ENCODE measurements at places on chromosomes 13 and 19. TPM values are rescaled to one million over a fixed set of nuclear protein-coding genes. Genes with fewer than 3 reads are reported as not detected.
A peak's percentile ranks its signal among the peaks of the same experiment; 100 is the strongest.

The GPC6 gene
- under 0.01 TPM for total RNA-seq

The OSCAR gene
- total RNA-seq: under 0.01 TPM

The ICAM3 gene
- total RNA-seq: 8.7 TPM

The POMP gene
- total RNA-seq: 63.7 TPM

The TMEM147 gene
- 51.4 TPM for total RNA-seq

DNA sequence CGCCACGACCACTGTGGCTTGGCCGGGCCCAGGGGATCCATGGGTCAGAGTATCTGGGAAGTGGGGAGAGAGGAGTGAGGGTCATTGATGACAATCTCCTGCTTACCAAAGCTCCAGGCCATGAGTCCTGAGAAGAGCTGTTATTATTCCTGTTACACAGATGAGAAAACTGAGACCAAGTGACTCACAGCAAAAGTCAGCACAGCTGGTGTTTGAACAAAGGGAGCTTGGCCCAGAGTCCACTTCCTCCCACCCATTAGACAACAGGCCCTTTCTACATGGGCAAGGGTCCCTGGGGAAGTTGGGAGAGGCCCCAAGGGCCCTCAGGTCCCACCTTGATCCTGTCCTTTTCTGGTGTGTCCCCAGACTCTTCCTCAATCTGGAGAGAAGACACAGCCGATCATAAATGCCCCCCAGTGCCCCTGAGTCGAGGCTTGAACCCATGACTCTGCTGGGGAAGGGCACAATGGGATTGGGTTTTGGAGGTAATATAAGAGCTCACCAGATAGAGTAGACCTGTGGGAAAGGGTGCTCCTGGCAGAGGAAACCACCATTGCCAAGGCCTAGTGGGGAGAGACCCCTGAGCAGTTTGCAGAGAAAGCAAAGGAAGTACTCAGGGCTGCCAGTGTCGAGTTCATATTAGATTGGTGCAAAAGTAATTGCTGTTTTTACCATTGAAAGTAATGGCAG lies 6.8 kb downstream of the FUT6 start:
- no peak for DNase-seq

GRCh38 chr13:97221466-97221865 lies 667 bp upstream of the MBNL2 start:
- no peak for DNase-seq

- DNase-seq: no peak
Measured at GRCh38 chr13:61110732-61111131, 304.9 kb downstream of the PCDH20 start.

GRCh38 chr19:7394731-7395359 lies 46.1 kb downstream of the ARHGEF18 start:
- peak; percentile 93 for DNase-seq

DNA sequence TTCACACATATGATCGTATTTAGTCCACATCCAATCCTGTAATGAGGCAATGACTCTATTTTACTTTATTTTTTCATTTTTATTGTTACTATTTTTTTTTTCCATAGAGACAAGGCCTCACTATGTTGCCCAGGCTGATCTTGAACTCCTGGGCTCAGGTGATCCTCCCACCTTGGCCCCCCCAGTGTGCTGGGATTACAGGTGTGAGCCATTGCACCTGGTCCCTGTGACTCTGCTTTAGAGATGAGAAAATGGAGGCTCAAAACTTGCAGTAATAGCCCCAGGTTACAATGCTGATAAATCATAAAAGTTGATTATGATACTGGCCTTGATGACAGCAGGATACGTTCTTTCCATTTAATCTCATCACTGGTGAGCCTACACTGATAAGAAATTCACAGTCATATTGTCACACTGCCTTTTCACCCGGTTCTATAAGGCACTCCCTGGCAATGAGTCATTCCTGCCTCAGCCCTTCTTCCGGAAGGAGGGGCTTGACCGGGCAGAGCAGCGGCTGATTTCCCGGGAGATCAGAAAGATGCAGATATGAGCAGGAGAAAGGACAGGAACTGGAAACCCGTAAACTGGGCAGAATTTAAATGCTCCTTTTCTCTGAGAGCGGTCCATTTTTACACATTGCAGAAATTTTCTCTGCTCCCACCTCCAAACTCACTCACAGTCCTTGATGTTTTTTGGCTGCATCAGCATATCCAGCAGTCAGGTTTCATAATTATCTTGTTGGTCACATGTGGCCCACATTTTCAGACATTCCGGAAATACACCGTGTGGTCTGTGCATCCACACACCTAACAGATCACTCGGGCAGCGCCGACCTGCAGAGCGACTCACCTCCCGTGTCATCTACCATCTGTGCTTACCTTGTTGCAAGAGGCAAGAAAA lies 616.4 kb downstream of the EFNB2 start:
- DNase-seq: peak; percentile 75

- DNase-seq: no peak
Measured at GRCh38 chr19:44529536-44529935, at the start of gene CEACAM20. Gene CEACAM20, minus strand, starts transcription at chr19:44529675. Its CDS starts 166 bp downstream, at chr19:44529509.

DNA sequence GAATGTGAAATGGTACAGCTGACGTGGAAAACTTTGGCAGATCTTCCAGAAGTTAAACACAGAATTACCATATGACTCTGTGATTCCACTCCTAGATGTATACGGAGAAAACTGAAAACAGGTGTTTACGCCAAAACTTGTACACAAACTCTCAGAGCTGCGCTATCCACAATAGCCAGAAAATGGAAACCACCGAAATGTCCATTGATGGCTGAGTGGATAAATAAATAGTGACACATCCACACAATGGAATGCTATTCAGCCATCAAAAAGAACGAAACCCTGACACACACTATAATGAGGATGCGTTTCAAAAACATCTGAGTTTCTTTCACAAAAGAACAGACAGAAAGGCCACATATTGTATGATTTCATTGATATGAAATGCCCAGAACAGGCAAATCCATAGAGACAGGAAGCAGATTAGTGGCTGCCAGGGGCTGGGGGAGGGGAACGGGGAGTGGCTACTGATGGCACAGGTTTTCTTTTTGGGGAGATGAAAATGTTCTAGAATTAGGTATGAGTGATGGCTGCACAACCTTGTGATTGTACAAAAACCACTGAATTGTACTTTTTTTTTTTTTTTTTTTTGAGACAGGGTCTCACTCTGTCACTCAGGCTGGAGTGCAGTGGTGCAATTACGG lies 33.0 kb downstream of the IL12RB1 start:
- peak; percentile 63 for DNase-seq

DNA sequence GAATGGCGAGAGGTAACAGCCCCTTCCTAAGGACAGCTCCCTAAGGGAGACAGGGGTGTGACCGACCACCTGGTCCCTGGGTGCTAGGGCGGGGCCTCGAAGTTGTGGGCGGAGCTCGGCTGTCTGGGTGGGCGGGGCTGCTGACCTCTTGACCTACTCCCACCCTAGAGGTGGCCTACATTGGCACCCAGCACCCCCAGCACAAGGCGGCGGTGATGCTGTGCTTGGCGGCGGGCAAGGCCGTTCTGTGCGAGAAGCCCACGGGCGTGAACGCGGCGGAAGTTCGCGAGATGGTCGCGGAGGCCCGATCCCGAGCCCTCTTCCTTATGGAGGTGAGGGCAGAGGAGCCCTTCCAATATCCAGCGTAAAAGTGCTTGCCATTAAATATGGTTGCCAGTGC lies 2.4 kb downstream of the DHDH start:
- DNase-seq: no peak

GRCh38 chr19:38978326-38978689 lies 2.8 kb upstream of the FBXO17 start:
- DNase-seq: no peak

Measured in lung microvascular endothelial cell (primary cell).